ENCODE measurements at places on chromosomes 5 and 9.

- DNase-seq, result no peak
These were observed 305.5 kb downstream of the ZSWIM6 start for GRCh38 chr5:61637566-61637965.

DNA sequence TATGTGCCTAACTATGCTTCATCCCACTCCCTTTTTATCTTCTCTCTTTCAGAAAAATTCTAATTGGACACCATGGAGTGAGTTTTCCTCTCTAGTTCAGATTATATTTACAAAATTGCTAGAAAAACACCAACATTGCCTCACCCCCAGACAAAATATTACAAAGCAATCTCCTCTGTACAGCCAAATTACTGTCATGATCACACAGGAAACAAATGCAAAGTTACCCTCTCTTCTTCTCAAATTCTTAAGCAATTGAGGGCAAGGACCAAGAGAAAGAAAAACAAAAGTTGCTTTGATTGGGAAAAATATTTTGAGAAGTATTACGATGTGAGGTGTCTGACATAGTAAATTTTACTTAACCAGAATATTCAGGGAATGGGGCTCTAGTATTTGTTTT lies 30.8 kb upstream of the ABCA1 start:
- DNase-seq, result no peak

- DNase-seq, result no peak
These were observed 5.2 kb downstream of the GM2A start for GRCh38 chr5:151258201-151258611.

- DNase-seq, result no peak
These were observed 184.4 kb upstream of the SLC12A2 start for GRCh38 chr5:127899214-127899610.

DNA sequence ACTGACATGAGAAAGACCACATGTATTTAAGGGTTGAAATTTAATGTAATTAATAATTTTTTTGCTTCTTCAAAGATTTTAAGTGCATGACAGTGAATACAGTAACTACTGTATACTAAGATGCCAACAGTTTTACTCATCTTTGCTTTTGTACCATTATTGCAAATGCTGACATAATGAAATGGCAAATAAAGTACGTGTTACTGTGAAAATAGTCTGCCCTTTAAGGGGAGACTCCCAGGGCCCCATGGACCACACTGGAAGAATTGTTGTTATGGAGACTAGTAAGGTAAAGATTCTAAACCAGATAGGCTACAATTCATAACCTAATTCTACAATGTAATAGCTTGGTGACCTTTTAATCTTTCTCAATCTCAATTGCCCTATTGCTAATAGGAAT lies 84.7 kb downstream of the NR3C1 start:
- DNase-seq, result no peak

DNA sequence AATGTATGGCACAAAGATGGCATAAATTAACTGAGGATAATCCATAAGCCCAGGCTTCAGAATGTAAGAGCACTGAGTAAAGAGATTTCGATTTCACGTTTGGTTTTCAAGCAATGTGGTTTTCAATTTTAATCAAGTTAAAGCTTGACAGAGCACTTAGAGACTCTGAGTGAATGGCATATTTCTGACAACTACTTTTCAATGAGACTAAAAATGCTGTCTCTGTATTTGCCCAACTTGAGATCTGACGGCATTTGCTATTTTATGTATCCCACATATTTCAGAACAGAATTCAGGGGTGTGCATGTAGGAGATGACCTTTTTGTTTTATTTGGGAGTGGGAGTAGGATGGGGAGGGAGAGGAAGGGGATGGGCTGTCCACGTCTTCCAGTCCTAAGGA lies 280.3 kb upstream of the PANK3 start:
- no peak for DNase-seq

GRCh38 chr5:25181249-25181648 lies 536.5 kb upstream of the CDH10 start:
- no peak for DNase-seq

All from activated CD8-positive, alpha-beta memory T cell treated with anti-CD3 and anti-CD28 coated beads for 4 hours (primary cell).